Thoracic aorta endothelial cell (primary cell): ENCODE measurements at places on chromosomes 6 and 20. TPM values are rescaled to one million over a fixed set of nuclear protein-coding genes. Genes with fewer than 3 reads are reported as not detected.

MCHR2 gene
- not detected in 2 replicates for total RNA-seq

HSPA1L gene
- 0.40 and 0.57 TPM in 2 replicates for total RNA-seq

DEFB112 gene
- total RNA-seq, result not detected in 2 replicates

MRPL2 gene
- 24.6 and 25.9 TPM in 2 replicates for total RNA-seq

RAB5IF gene
- 108 and 119 TPM in 2 replicates for total RNA-seq

SCUBE3 gene
- total RNA-seq, result 0.40 and 0.72 TPM in 2 replicates

PRRT1 gene
- 0.14 TPM in 1 of 2 replicates, not detected in the other for total RNA-seq

RSPH9 gene
- 0.14 and 0.27 TPM in 2 replicates for total RNA-seq

C6orf163 gene
- total RNA-seq, result 3.1 and 4.6 TPM in 2 replicates

PPP1R14C gene
- total RNA-seq, result not detected in 2 replicates

CLVS2 gene
- not detected in 2 replicates for total RNA-seq

DLL1 gene
- 1.2 TPM in 2 replicates for total RNA-seq

SMOC2 gene
- total RNA-seq, result not detected in 2 replicates

DEFB132 gene
- total RNA-seq, result not detected in 2 replicates

SLC17A1 gene
- not detected in 2 replicates for total RNA-seq

IL17A gene
- total RNA-seq, result not detected in 2 replicates

FILIP1 gene
- total RNA-seq, result 6.5 and 7.9 TPM in 2 replicates

TGM3 gene
- not detected in 2 replicates for total RNA-seq

RGL2 gene
- 40.0 and 42.2 TPM in 2 replicates for total RNA-seq

OLIG3 gene
- not detected in 2 replicates for total RNA-seq

SIRPD gene
- not detected in 2 replicates for total RNA-seq

CST2 gene
- not detected in 2 replicates for total RNA-seq

HLA-DOA gene
- total RNA-seq, result under 0.01 TPM in 1 of 2 replicates, not detected in the other

CDSN gene
- total RNA-seq, result not detected in 2 replicates
